Activated T-cell treated with anti-CD3 and anti-CD28 coated beads for 4 hours (primary cell): ENCODE measurements at places on chromosomes 1 and 21.

- no peak for DNase-seq
These were observed 37.7 kb downstream of the CSMD2 start for GRCh38 chr1:34127006-34128000.

DNA sequence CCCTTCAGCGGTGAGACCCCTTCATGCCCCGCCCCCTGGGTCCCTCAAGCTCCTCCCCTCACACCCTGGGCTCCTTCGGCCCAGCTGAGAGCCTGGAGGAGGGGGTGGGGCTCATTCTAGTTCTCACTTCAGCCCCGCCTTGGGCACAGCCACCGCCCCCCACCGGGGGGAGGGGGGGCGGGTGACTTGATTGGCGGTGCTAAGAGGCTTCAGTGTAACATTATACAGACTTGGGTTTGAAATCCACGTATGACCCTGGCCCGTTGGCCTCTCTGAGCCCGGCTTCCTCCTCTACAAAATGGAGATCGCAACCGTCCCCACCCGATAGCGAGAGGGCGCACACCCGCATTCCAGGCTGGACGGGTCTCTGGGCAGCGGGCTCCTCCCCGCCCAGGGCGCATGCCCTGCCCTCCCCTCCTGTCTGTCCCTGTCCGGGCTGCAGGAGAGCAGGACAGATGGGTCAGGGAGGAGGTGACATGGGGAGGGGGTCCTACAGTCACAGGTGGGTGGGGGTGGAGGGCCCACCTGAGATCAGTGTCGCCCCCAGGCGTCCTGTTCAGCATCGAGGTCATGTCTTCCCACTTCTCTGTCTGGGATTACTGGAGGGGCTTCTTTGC lies 5.1 kb downstream of the CLCNKB start:
- peak; percentile 31 for DNase-seq

GRCh38 chr21:29506947-29507346 lies 208.2 kb downstream of the BACH1 start:
- DNase-seq = no peak

GRCh38 chr1:179310721-179311120 lies 17.1 kb downstream of the SOAT1 start:
- no peak for DNase-seq

DNA sequence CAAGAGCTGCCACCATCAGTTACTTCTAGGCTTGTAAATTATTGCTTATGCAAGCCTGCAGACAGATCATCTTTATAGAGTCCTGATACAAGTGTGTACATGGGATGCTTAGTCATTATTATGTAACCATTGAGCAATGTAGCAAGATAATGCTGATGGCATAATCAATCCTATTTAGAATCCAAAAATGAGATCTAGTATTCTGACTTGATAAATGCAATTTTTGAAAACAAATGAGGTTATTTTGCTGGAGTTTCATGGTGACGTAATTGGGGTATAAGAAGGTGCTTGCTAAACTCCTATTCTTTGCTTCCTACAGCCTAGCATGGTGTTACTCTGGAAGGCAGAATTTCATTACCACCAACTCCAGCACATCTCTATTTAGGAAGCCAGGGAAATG lies 801.7 kb upstream of the PRMT6 start:
- no peak for DNase-seq

DNA sequence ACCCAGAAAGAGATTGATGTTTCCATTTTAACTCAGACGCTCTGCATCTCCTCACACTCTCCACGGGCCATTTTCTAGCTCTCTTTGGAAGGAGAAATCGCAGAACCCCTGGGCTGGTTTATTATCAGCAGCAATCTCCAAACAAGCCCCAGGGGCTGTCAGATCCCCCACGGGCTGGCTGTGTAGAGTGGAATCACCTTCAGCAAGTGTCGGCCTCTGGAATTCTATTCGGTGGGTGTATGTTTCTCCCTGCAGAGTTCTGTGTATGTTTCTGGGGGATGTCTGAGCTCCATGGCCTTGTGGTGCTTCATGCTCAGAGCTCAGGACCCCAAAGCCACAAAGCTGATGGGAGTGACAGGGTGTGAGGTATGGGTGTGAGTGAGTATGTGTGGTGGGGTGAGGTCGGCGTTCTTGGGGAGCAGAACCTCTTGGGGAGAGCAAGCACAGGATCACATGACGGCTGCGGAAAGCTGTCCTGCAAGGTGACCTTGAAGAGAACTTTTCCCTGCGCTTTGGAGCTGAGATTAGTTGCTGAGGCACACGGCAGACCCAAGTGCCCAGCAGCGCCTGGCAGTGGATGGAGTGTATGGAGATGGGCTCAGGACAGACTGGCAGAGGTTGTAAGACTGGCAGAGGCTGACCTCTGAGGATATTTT lies 489 bp downstream of the ACOT11 start:
- DNase-seq = no peak

DNA sequence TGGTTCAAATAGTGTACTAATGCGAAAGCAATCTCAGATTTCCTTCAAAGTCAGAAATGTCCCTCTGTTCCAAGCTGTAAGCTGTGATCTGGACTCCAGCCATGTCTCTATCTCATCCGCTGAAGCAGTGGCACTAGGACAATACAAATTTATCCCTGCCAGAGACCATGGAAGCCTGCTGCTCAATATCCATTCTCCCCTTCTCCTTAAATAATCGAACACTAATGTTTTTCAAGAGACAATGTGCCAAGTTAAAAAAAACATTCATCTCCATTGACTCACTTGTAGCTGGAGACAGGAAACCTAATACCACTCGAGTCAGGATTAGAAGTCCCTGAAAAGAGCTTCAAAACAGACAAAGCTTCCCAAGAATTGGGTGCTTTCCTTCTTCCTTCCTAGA lies 38.5 kb upstream of the PGBD5 start:
- DNase-seq = no peak
